NCI-H1417 treated with DMSO at 0.1 percent for 48 hours (cell line): ENCODE measurements at places on chromosomes 11 and 22.

- no peak for DNase-seq
Observed at GRCh38 chr11:19729141-19729540, 16.5 kb downstream of the NAV2 start.

GRCh38 chr11:108906329-108906728 is 241.5 kb downstream of the DDX10 start:
- no peak for DNase-seq

DNA sequence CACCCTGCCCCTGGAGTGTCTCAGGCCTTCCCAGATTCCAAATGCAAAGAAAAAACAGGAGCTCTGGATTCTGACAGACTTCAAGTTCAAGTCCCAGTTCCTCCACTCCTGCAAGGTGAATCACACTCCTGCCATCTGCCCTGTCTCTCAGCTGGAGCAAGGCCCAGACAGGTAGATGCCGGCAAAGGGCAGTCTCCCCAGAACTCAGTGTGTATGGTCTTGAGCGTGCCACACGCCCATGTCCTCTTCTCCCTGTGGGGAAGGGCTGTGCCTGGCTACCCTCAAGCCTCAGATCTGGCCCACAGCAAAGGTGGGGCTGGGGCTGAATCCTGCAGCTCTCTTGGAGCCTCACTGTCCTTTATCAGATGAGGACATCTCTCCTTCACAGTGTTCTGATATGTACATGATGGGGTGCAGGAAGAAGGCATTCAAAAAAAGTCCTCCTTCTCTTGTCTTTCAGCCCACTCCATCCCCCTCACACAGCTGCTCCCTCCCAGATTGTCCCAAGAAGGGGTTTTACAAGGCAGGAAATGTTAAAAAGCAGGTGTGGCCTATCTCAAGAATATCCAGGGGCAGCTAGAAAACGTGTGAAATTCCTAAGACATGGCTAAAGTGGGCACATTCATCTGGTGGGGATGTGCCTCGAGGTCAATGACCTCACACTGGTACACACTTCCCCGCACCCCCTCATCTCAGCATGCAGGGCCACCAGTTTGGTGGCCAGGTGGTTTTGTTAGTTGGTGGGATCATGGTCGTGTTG is 27.7 kb upstream of the ARFGAP3 start:
- DNase-seq: no peak

- DNase-seq: no peak
Observed at GRCh38 chr22:37281195-37281594, 1.1 kb upstream of the CYTH4 start.

GRCh38 chr11:96278039-96278897 is 64.7 kb downstream of the MAML2 start:
- no peak for DNase-seq

DNA sequence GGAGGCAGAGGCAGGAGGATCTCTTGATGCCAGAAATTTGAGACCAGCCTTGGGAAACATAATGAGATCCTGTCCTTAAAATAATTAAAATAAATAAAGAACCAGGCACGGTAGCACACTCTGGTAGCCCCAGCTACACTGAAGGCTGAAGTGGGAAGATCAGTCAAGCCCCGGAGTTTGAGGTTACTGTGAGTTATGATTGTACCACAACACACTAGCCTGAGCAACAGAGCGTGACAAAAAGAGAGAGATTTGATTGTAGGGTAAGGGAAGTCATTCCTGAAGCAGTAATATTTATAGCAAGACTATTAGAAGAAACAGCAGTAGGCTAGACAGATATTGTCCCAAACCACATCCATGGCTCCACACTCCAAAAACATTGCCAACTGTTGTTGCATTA is 1408.4 kb upstream of the TENM4 start:
- DNase-seq: no peak

DNA sequence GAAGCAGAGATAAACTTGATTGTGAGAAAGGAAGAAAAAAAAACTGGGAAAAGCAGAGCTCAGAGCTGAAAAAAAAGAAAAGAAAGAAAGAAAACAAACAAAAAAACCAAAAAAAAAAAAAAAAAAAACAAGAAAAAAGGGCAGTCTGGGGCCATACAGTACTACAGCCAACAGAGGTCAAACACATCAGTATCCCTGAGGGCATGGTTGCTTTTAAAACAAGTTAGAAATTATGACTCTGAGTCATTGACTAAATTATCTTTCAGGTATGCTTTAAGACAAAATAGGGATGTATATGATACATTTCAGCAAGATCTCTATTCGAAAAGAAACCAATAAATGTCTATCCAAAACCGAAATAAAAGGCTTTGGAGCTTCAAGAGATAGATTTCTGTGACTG is 37.1 kb upstream of the TLCD5 start:
- no peak for DNase-seq

- DNase-seq: no peak
Observed at GRCh38 chr11:91837411-91838330, 386.9 kb upstream of the FAT3 start.

DNA sequence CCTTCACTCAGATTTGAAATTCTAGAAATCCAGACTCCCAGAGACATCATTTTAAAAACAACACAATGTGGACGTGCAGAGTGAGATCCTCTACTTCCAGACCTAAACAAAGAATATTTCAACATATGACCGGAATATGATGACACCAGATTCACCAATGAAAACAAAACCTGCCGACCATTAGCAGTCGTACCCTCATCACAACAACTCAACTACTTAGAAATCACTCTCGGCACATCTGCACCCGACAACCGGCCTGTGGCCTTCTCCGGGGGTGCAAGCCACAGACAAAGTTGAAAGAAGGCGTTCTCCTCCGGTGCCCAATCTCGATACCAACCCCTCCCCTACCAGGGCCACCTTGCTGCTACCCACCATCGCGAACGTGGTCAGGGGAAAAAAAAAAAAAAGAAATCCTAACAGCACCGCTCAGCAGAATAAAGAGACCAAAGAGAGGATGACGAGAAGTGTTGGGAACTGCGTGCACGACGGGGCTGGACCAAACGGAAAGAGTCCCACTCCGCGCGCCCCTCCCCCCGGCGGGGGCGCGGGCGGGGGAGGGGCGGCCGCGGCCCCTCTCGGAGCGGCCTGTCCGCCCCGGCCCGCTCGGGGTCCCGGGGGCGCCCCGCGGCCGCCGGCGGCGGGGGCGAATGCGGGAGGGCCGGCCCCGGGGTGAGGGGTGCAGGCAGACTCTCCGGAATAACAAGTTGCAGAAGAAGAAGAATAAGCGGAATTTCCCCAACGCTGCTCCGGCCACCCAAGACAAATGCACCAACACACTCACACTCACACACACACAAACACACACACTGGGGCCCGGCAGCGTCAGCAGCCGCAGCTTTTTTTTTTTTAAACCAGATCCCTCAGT is 1.7 kb downstream of the PHF21A start:
- DNase-seq: no peak

- no peak for DNase-seq
Observed at GRCh38 chr22:49966774-49967705, 6.5 kb downstream of the PIM3 start.

DNA sequence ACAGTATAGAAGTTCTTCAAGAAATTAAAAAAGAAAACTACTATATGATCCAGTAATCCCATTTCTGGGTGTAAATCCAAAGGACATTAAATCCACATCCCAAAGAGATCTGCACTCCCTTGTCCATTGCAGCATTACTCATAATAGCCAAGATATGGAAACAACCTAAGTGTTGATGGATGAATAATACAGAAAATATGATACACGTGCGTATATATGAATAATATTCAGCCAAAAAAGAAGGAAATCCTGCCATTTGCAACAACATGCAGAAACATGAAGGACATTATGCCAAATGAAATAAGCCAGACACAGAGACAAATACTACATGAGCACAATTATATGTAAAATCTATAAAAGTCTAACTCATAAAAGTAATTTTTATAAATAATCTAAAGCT is 306.3 kb upstream of the ANO3 start:
- no peak for DNase-seq

- DNase-seq: no peak
Observed at GRCh38 chr22:30837531-30837930, 131.0 kb downstream of the MORC2 start.

DNA sequence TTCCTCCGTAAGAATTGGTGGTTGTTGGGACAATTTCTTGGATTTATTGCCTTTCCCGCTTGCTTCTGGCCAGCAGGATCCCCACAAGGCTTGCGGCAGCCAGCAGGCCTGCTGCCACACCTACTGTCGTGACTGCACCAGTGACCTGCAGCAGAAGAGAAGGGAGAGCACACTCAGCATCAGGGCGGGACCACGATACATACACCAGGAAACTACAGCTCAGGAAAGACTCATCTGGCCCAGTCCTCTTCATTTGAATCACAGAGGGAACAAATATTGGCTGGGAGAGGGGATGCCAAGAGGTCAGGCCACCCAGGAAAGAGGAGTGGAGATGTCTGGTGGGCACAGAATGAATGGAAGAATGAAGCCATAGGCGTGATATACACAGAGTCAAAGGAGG is 10.3 kb downstream of the PLAAT2 start:
- no peak for DNase-seq

GRCh38 chr11:76690736-76691135 is 20.2 kb upstream of the LRRC32 start:
- DNase-seq: no peak
